Mesangial cell (primary cell): ENCODE measurements at places on chromosomes 11 and 22. TPM values are rescaled to one million over a fixed set of nuclear protein-coding genes. Genes with fewer than 3 reads are reported as not detected.

Gene TBX10
- total RNA-seq, result not detected in 2 replicates

Gene DEFB131B
- not detected in 2 replicates for total RNA-seq

Gene CRYBB1
- not detected in 2 replicates for total RNA-seq

Gene TST
- 45.5 and 101 TPM in 2 replicates for total RNA-seq

Gene NLRP10
- total RNA-seq, result under 0.01 TPM in 1 of 2 replicates, not detected in the other

Gene C11orf91
- total RNA-seq, result 0.13 TPM in 1 of 2 replicates, not detected in the other

Gene NTM
- total RNA-seq, result 21.0 and 48.8 TPM in 2 replicates

Gene OR6T1
- total RNA-seq, result not detected in 2 replicates

Gene BTG4
- 0.16 TPM in 1 of 2 replicates, not detected in the other for total RNA-seq

Gene OR51B5
- not detected in 2 replicates for total RNA-seq

Gene MMP12
- not detected in 2 replicates for total RNA-seq

Gene CCDC73
- total RNA-seq, result not detected in 2 replicates

Gene CASP5
- not detected in 2 replicates for total RNA-seq

Gene ST14
- total RNA-seq, result 0.98 and 4.3 TPM in 2 replicates

Gene ST3GAL4
- total RNA-seq, result 24.4 and 32.3 TPM in 2 replicates

Gene CABP4
- not detected in 2 replicates for total RNA-seq

Gene SRSF8
- 17.4 and 20.2 TPM in 2 replicates for total RNA-seq

Gene DUSP8
- total RNA-seq, result 5.7 and 8.4 TPM in 2 replicates

Gene PGGHG
- total RNA-seq, result 6.5 and 14.6 TPM in 2 replicates

Gene NCF4
- not detected in 2 replicates for total RNA-seq

Gene PIWIL4
- 0.16 and 1.6 TPM in 2 replicates for total RNA-seq

Gene PIH1D2
- 0.51 and 0.98 TPM in 2 replicates for total RNA-seq

Gene SLC17A6
- total RNA-seq, result not detected in 2 replicates

Gene DDTL
- 0.65 and 2.9 TPM in 2 replicates for total RNA-seq

Gene CEND1
- 0.38 TPM in 1 of 2 replicates, not detected in the other for total RNA-seq

Gene TIGD3
- total RNA-seq, result 0.25 and 0.33 TPM in 2 replicates

Gene PLAAT5
- 0.16 and 0.63 TPM in 2 replicates for total RNA-seq

Gene KCTD14
- 8.5 and 8.6 TPM in 2 replicates for total RNA-seq

Gene TP53I11
- 13.1 and 18.3 TPM in 2 replicates for total RNA-seq

Gene PVALB
- not detected in 2 replicates for total RNA-seq

Gene SLC22A9
- total RNA-seq, result not detected in 2 replicates

Gene GTF2H1
- 29.8 and 33.6 TPM in 2 replicates for total RNA-seq

Gene RIBC2
- total RNA-seq, result 0.25 and 0.81 TPM in 2 replicates

Gene CCDC87
- 0.16 and 0.76 TPM in 2 replicates for total RNA-seq

Gene TRPC6
- under 0.01 TPM in 2 replicates for total RNA-seq

Gene DSCAML1
- total RNA-seq, result 9.0 TPM in 1 of 2 replicates, not detected in the other

Gene THY1
- total RNA-seq, result 144 and 380 TPM in 2 replicates

Gene CHRM1
- total RNA-seq, result not detected in 2 replicates

Gene LINC01488
- total RNA-seq, result not detected in 2 replicates

Gene SPTBN2
- total RNA-seq, result 63.4 and 74.8 TPM in 2 replicates

Gene CD6
- 0.25 and 0.33 TPM in 2 replicates for total RNA-seq

Gene SLC6A5
- not detected in 2 replicates for total RNA-seq
